ENCODE measurements at places on chromosomes 5 and 9. TPM values are rescaled to one million over a fixed set of nuclear protein-coding genes. Genes with fewer than 3 reads are reported as not detected.

GRCh38 chr5:122180863-122181548 lies 51.7 kb downstream of the ZNF474 start:
- no peak overlapping the region for H3K4me3 ChIP-seq
- no peaks in the 10 kb centered on the region for H3K27me3 ChIP-seq
- DNase-seq, result no peak
- no peaks in the 10 kb centered on the region for H3K36me3 ChIP-seq
- peak overlapping the region; percentile 69 for H3K27ac ChIP-seq

- H3K27me3 ChIP-seq, result no peaks in the 10 kb centered on the region
- H3K27ac ChIP-seq, result no peak overlapping the region
- H3K4me3 ChIP-seq, result no peak overlapping the region
- H3K4me1 ChIP-seq, result no peaks in the 10 kb centered on the region
- no peaks in the 10 kb centered on the region for H3K36me3 ChIP-seq
- DNase-seq, result no peak
These were observed 89.5 kb downstream of the TSSK1B start for GRCh38 chr5:113344973-113345940.

Gene ATG12
- 118 TPM for total RNA-seq

Gene IL3
- total RNA-seq, result not detected

GRCh38 chr5:18048449-18048848 lies 414.2 kb downstream of the TAF11L14 start:
- H3K27me3 ChIP-seq, result no peaks in the 10 kb centered on the region
- no peak for DNase-seq
- no peaks in the 10 kb centered on the region for H3K36me3 ChIP-seq
- H3K4me1 ChIP-seq, result no peaks in the 10 kb centered on the region
- no peak overlapping the region for H3K4me3 ChIP-seq

DNA sequence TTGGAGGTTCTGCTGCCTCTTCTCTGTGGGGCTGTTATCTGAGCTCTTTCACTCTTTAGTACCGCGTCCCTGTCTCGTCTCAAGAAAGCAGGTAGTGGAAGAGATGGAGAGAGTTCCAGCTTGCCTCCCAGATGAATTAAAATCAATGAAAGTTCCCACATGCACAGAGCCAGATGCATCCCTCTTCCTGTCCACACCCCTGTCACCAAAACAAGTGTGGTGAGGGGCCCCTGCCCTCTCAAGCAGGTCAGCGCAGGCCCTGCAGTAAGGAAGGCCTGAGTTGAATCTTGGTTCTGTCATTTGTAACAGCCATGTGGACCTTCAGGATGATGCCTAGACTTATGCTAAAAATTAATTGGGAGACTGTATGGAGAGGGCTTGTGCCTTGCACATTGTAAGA lies 26.9 kb downstream of the GALNT10 start:
- no peak for DNase-seq
- no peak overlapping the region for H3K27ac ChIP-seq
- H3K4me1 ChIP-seq, result no peaks in the 10 kb centered on the region

- H3K4me3 ChIP-seq, result no peak overlapping the region
- no peak overlapping the region for H3K27ac ChIP-seq
- no peaks in the 10 kb centered on the region for H3K27me3 ChIP-seq
- no peaks in the 10 kb centered on the region for H3K36me3 ChIP-seq
- no peaks in the 10 kb centered on the region for H3K4me1 ChIP-seq
These were observed 154.7 kb downstream of the KIAA0825 start for GRCh38 chr5:94463739-94464138.

Gene SLC45A2
- 0.58 TPM for total RNA-seq

Gene TAF11L5
- total RNA-seq, result not detected

GRCh38 chr5:159851053-159851452 lies 65.2 kb upstream of the ADRA1B start:
- no peak for DNase-seq
- H3K27ac ChIP-seq, result peak overlapping the region; percentile 74
- peaks cover 5% of the 10 kb centered on the region for H3K4me1 ChIP-seq
- no peaks in the 10 kb centered on the region for H3K36me3 ChIP-seq
- no peak overlapping the region for H3K4me3 ChIP-seq
- no peaks in the 10 kb centered on the region for H3K27me3 ChIP-seq

DNA sequence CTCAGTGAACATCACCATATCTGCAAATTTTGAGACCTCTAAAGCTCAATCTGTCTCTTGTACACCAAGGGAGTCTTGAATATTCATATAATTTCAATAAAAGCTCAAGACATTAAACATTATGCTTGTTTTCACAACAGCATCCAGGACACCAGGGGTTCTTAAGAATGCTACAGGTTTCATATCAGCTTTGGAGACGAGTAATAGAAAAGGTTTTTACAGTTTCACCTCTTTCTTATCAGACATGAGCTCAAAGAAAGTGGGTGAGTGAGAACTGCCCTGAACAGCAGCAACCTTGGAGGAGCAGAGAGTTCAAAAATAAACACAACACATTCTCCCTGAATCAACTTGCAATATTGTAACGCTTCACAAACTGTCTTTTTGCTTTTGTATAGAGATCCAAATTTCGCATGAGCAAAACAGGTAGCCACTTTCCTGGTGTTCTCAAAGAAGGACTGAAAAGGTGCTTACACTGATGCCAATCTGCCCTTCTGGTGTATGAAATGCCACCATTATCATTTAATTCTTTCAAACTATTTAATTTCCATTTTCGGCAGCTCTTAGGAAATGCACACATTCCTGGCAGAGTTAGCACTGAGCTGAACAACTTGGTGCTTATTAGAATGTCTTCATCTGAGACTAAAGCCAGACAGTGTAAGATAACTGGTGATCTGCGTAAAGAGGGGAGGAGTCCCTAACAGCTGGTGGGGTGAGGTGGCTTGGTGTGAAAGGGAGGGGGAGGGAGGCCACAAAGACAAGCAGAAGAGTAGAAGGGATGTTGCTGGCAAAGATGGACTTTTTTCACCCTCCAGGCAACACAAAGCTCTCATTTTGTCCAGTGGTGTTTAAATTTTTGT lies 535.3 kb downstream of the PDE4D start:
- DNase-seq, result peak; percentile 22
- no peaks in the 10 kb centered on the region for H3K27me3 ChIP-seq
- H3K4me3 ChIP-seq, result no peak overlapping the region

- no peaks in the 10 kb centered on the region for H3K36me3 ChIP-seq
- H3K4me3 ChIP-seq, result no peak overlapping the region
- no peak for DNase-seq
- no peaks in the 10 kb centered on the region for H3K27me3 ChIP-seq
These were observed 189.1 kb upstream of the ANKRD55 start for GRCh38 chr5:56422076-56422762.
